Left lobe of liver (tissue), 2 donors: ENCODE measurements at places on chromosomes 4 and X. TPM values are rescaled to one million over a fixed set of nuclear protein-coding genes. Genes with fewer than 3 reads are reported as not detected.

DNA sequence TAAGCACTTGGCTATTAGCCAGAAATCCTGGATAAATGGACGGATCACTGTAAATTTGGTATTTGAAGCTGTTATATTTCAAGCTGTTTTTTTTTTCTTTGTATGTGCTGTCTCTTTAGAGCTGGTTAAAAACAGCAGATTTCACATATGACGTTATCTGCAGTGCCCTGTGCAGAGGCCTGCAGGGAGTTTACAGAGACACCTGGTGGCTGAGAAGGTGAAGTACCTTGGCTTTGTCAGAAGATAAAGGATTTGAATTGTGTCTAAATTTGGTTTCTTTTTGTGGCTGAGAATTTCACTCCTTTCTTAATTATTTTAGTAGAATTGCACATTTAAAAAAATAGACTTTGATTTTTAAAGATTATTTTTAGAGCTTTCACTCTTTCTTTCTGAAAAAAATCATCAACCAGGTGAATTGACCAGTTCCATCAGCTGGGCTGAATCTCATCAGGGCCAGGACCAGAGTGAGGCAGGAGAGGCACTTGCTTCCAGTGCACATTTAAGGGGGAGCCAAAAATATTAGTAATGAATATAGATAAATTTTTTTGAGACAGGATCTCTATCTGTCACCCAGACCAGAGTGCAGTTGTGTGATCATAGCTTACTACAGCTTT, 9.6 kb upstream of the CHRNA9 start:
- peak; percentile 55 for DNase-seq

DNA sequence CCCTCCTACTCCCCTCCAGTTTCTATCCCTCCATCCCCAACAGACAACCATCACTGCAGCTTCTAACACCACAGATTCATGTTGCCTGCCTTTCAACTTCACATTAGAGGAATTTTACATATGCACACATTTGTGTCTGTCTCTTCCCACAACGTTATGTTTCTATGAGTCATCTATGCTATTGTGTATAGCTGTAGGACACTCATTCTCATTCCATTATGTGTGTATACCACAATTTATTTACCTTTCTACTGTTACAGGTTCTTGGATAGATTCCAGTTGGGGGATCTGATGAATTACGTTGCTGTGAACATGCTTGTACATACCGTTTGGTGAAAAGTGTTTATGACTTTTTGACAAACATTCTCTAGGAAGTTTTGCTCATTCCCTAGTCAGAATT, 58.8 kb upstream of the TRPC3 start:
- DNase-seq = no peak

DNA sequence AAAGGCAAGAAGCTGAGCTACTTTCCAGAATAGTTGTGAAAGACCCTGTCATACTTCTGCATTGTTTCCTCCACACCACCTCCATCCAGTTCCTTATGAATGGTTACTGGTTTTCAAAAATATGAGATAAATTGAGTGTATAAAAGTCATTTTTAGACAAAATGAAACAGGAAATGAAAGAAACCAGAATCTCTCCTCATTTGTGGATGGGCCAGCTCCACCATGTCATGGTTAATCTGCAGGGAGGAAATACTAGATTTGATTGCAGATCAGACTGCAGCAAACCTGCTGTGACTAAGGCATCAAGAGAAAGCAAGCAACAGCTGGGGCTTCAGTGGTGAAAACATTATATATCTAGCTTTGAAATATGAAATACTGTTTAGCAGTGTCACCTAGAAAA, 23.8 kb downstream of the F9 start:
- no peak for DNase-seq

- DNase-seq = no peak
Measured at GRCh38 chr4:78155616-78156105, 98.5 kb downstream of the FRAS1 start.

DNA sequence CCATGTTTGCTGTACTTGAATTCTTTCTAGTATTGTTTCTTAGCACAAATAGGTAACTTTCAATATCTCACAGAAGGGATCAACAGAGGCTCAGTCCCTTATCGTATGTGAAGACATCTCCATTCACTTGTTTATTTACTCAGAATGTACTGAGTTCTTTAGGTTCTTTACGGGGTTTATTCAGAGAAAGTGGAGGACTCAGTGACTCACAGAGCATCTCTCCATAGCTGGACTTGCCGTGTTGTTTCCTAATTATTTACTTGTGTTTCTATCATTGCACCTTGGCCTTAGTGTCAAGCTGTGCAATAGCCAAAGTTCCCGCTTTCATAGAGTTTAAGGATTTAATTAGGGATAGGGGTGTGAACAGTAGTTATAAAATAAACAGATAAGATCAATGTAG, 57.1 kb downstream of the RHOH start:
- no peak for DNase-seq

PPP2R3B gene
- 9.3 TPM for total RNA-seq

TEC gene
- 3.2 TPM for total RNA-seq
